ENCODE measurements at places on chromosomes 1 and 21. TPM values are rescaled to one million over a fixed set of nuclear protein-coding genes. Genes with fewer than 3 reads are reported as not detected.

GRCh38 chr1:237570530-237570929 is 320.2 kb downstream of the ZP4 start:
- no peaks in the 10 kb centered on the region for H3K27me3 ChIP-seq
- H3K4me3 ChIP-seq, result no peak overlapping the region
- no peaks in the 10 kb centered on the region for H3K36me3 ChIP-seq
- no peaks in the 10 kb centered on the region for H3K4me1 ChIP-seq
- no peak overlapping the region for H3K27ac ChIP-seq
- no peak for DNase-seq

GRCh38 chr1:229066591-229066990 is 204.3 kb upstream of the RAB4A start:
- no peak overlapping the region for H3K27ac ChIP-seq
- H3K4me3 ChIP-seq, result no peak overlapping the region
- H3K27me3 ChIP-seq, result no peaks in the 10 kb centered on the region
- H3K36me3 ChIP-seq, result no peaks in the 10 kb centered on the region

DNA sequence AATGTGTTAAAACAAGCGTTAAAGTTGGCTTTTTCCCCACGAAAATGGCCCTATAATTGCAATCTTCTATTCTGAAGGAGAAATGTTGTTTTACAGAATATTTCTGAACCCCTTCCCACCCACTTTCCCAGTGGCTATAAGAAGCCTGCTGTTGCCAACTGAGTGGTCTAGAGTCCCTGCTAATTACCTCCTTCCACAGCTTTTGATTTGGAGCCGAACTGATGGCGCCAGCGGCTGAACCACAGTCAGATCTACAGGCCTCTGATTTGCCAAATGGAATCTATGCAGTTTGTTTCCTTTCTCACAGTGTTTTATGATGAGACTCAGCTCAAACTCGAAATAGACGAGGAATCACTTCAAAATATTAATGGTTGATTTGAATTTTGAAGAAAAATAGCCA is 76.0 kb upstream of the C1orf105 start:
- peaks cover 25% of the 10 kb centered on the region for H3K4me1 ChIP-seq
- H3K36me3 ChIP-seq, result no peaks in the 10 kb centered on the region

GRCh38 chr1:229266274-229266673 is 4.6 kb upstream of the RAB4A start:
- no peak for DNase-seq
- H3K27ac ChIP-seq, result no peak overlapping the region
- H3K27me3 ChIP-seq, result no peaks in the 10 kb centered on the region
- peaks cover 6% of the 10 kb centered on the region for H3K4me1 ChIP-seq
- H3K36me3 ChIP-seq, result no peaks in the 10 kb centered on the region

GRCh38 chr1:85058311-85058710 is 10.0 kb upstream of the MCOLN3 start:
- no peak overlapping the region for H3K27ac ChIP-seq
- no peak for DNase-seq
- no peaks in the 10 kb centered on the region for H3K27me3 ChIP-seq

DNA sequence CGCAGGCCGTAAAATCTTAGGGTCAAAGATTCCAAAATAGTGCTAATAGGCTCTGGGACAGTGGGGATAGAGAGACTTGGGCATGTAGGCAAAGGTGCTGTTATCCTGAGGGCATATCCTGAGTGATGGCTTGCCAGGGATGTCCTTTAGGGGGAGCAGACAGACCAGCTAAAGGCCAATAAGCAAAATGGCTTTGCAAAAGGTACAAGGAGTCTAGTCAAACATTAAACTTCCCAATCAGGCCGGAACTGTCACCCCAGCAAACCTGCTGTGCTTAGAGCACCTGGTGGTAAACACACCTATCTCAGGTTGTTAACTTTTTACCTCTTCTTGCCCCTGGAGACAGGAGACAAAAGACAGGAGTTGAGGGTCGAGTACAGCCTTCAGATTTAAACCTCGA is 49.1 kb downstream of the TRABD2B start:
- no peaks in the 10 kb centered on the region for H3K27me3 ChIP-seq
- no peak overlapping the region for H3K4me3 ChIP-seq
- no peak for DNase-seq
- H3K4me1 ChIP-seq, result peaks cover 5% of the 10 kb centered on the region

DNA sequence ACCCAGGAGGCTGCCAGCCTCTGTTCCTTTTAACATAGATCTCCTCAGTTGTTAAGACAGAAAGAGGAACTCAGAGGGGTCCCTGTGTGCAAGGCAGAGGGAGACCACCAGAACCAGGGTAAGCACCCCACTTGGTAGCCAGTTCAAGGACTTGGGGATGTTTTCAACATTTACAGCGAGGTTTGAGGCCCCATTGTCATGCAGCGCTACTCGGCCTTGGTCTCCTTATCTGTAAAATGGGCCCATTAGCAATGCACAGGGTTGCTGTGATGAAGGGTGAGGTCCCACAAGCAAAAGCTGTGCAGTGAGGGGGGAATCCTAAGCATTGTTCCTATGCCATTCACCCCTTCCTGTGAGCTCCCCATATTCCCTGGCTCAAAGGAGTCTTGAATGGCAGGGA is 4.2 kb downstream of the SIM2 start:
- no peak for DNase-seq
- no peak overlapping the region for H3K27ac ChIP-seq
- no peak overlapping the region for H3K4me3 ChIP-seq
- H3K4me1 ChIP-seq, result peaks cover 71% of the 10 kb centered on the region

DNA sequence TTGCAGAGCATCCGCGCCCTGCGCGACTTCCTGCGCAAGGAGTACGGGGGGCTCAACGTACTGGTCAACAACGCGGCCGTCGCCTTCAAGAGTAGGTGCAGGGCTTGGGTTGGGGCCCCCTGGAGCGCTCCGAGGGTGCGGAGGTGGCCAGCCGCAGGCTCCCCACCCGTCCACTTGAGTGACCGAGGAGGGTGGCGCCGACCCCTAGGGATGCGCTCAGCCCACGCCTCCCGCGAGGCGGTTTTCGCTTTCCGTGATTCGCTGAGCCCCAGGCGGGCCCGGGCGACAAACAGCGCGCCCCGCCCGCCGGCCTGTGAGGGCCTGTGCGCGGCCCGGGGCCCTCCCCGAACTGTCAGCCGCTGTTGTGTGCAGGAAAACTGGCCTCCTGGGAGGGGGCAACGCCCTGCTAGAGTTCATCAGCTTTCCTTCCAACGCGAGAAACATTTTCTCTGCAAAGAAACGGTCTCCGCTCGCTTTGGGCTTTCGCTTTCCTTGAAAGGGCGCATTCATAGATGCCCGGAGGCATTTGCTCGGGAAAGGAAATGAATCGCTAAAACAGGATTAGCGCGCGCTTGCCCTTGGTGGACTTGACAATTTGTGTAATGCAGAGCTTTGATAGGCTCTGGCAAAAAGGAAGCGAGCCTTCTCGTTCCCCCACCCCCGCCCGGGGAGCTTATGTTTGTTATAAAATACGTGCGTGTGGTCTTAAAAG is 668 bp downstream of the CBR3 start:
- DNase-seq, result peak; percentile 88
- H3K4me3 ChIP-seq, result peak overlapping the region; percentile 63
- peaks cover 21% of the 10 kb centered on the region for H3K4me1 ChIP-seq
- no peaks in the 10 kb centered on the region for H3K36me3 ChIP-seq
- H3K27ac ChIP-seq, result peak overlapping the region; percentile 90
- H3K27me3 ChIP-seq, result no peaks in the 10 kb centered on the region

- H3K27me3 ChIP-seq, result no peaks in the 10 kb centered on the region
- peak overlapping the region; percentile 40 for H3K27ac ChIP-seq
- no peak overlapping the region for H3K4me3 ChIP-seq
- DNase-seq, result peak; percentile 89
- no peaks in the 10 kb centered on the region for H3K36me3 ChIP-seq
Measured at GRCh38 chr21:14864211-14865021, 200.4 kb downstream of the NRIP1 start.

DNA sequence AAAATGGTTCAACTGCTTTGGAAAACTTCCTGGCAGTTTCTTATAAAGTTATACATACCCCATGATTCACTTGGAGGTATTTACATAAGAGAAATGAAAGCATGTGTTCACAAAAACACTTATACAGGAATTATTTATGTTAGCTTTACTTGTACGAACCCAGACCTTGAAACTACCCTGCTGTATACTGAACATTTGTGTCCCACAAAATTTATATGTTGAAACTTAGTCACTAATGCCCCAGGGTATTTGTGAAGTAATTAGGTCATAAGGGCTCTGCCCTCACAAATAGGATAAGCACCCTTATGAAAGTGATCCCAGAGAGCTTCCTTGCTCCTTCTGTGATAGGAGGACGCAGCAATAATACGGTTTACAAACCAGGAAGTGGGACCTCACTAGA is 42.7 kb upstream of the B3GALT2 start:
- H3K27ac ChIP-seq, result no peak overlapping the region
- no peaks in the 10 kb centered on the region for H3K27me3 ChIP-seq
- peaks cover 5% of the 10 kb centered on the region for H3K36me3 ChIP-seq
- H3K4me1 ChIP-seq, result no peaks in the 10 kb centered on the region

DNA sequence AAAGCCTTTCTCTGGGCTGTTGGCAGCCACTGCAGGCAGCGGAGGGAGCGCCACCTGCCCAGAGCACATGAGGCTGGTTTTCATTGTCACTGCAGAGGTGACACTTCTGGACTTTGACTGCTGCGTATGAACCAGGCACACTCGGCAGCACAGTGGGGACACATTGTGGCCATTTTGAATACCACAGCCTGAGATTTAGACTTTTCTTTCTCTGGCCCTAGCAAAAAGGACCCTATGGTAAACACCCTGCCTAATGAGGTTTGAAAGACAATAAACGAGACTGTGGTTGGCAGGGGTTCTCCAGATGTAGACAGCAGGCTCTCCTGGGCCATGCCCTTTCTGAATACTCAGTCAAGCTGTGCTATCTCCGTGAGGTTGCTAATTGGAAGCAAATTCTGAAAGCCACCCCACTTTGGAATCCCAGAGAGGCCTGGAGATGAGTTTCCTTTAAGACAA is 12.0 kb upstream of the KCNE2 start:
- H3K4me3 ChIP-seq, result no peak overlapping the region
- no peaks in the 10 kb centered on the region for H3K36me3 ChIP-seq
- H3K27ac ChIP-seq, result no peak overlapping the region
- no peaks in the 10 kb centered on the region for H3K27me3 ChIP-seq
- DNase-seq, result no peak

DNA sequence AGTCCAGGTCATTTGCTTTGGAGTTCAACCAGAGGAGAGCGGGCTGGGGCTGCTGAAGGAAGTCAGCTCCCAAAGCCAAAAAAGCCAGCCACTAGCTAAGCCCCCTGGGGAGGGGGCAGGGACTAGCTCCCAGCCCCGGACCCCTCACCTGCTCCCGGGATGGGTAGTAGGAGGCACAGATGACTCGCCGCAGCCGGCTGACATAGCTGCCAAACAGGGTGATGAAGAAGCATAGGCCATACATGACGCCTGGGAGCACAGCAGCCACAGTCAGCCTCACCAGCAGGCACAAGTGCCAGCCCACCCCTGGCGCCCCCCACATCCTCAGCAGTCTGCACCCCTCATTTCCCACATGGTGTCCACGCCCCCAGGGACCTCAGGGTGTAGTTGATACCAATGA is 7.4 kb downstream of the DCST2 start:
- no peak overlapping the region for H3K27ac ChIP-seq
- H3K27me3 ChIP-seq, result no peaks in the 10 kb centered on the region
- no peaks in the 10 kb centered on the region for H3K36me3 ChIP-seq
- no peaks in the 10 kb centered on the region for H3K4me1 ChIP-seq
- no peak overlapping the region for H3K4me3 ChIP-seq
- no peak for DNase-seq

DNA sequence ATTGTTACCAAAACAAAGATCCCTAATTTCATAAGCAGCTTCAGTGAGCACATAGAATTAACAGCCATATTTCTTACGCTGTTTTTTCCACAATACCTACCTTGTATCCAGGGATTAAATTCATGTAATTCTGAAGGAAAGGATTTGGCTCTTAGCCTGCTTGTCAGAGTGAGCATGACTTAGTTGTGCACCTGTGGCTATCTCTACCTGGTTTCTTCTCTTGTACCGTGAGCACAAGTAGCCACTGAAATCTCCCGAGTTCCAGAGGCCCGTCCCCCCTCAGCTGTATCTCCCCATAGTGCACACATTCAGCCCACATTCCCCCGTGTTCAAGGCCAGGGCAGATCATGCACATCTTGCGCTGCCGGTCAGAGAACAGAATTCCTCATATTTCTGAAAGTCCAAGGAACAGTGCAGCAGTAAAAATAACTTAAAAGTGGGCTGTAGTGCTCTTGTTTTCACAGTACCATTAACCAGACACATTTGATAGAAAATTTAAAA is 2.3 kb downstream of the TENT5C start:
- no peak overlapping the region for H3K4me3 ChIP-seq
- DNase-seq, result no peak
- H3K4me1 ChIP-seq, result no peaks in the 10 kb centered on the region
- no peak overlapping the region for H3K27ac ChIP-seq

GRCh38 chr1:230054092-230054749 is 12.8 kb upstream of the GALNT2 start:
- H3K4me3 ChIP-seq, result no peak overlapping the region
- no peak overlapping the region for H3K27ac ChIP-seq
- DNase-seq, result no peak
- no peaks in the 10 kb centered on the region for H3K36me3 ChIP-seq
- no peaks in the 10 kb centered on the region for H3K4me1 ChIP-seq

GRCh38 chr1:6329396-6329795 is 64.2 kb downstream of the ACOT7 start:
- no peak overlapping the region for H3K4me3 ChIP-seq
- H3K4me1 ChIP-seq, result peaks cover 26% of the 10 kb centered on the region
- peak; percentile 83 for DNase-seq
- H3K36me3 ChIP-seq, result no peaks in the 10 kb centered on the region
- no peaks in the 10 kb centered on the region for H3K27me3 ChIP-seq
- peak overlapping the region; percentile 71 for H3K27ac ChIP-seq

DNA sequence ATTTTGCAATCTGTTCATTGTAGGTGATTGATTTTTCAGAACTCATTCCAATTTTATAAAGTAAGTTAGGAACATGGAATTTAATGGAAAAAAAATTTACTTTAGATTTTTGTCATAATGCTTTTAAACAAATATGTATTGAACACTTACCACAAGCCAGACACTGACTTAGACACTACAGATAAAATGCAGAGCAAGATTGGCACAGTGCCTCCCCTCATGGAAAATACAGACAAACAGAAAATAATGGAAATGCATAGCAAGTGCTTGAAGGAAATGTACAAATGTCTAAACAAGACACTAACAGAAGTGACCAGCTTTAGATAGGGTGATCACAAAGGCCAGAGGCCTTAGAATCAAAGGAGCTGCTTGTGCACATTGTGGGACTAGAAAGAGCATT is 260.5 kb upstream of the ADGRL2 start:
- H3K27me3 ChIP-seq, result no peaks in the 10 kb centered on the region
- no peaks in the 10 kb centered on the region for H3K36me3 ChIP-seq
- H3K4me1 ChIP-seq, result no peaks in the 10 kb centered on the region
- H3K4me3 ChIP-seq, result no peak overlapping the region

DNA sequence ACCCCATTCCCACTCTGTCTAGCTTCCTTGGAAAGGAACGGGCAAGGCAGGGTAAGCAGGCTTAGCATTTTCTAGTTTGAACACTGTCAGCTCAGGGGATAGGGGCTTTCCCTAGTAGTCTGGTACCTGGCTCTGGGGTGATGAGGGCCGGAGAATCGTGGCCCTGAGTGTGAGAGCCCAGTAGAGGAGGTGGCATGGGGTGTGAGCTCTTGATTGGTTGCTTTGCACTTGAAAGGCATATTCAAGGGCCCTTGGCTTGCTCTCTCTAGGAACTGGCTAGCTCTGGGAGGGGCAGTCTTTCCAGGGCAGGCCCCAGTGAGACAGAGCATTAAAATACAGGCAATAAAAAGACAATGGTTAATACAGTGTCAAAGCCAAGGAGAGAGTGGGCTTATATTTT is 10.8 kb upstream of the EXTL1 start:
- no peaks in the 10 kb centered on the region for H3K4me1 ChIP-seq
- no peak for DNase-seq
- H3K36me3 ChIP-seq, result no peaks in the 10 kb centered on the region

Gene IFI44
- total RNA-seq, result 17.5 TPM

Gene RAB3B
- total RNA-seq, result 1.5 TPM

Gene CAPN9
- total RNA-seq, result not detected

Gene GBP5
- total RNA-seq, result 1.1 TPM

Gene KIF1B
- 46.4 TPM for total RNA-seq

Gene ETNK2
- total RNA-seq, result 10.5 TPM

Gene NHLH2
- not detected for total RNA-seq

Gene GNG4
- total RNA-seq, result 1.5 TPM

Data from sigmoid colon (tissue), 7 donors.